ENCODE measurements at places on chromosomes 3 and 15. TPM values are rescaled to one million over a fixed set of nuclear protein-coding genes. Genes with fewer than 3 reads are reported as not detected.

- no peaks in the 10 kb centered on the region for H3K4me1 ChIP-seq
- DNase-seq: no peak
- H3K27me3 ChIP-seq: no peaks in the 10 kb centered on the region
- H3K36me3 ChIP-seq: no peaks in the 10 kb centered on the region
- H3K27ac ChIP-seq: no peak overlapping the region
These were observed 26.1 kb downstream of the C15orf39 start for GRCh38 chr15:75227663-75228280.

- no peaks in the 10 kb centered on the region for H3K36me3 ChIP-seq
- H3K4me1 ChIP-seq: no peaks in the 10 kb centered on the region
- H3K4me3 ChIP-seq: no peak overlapping the region
- no peak overlapping the region for H3K27ac ChIP-seq
- no peaks in the 10 kb centered on the region for H3K27me3 ChIP-seq
- DNase-seq: no peak
These were observed 279.0 kb downstream of the MFSD1 start for GRCh38 chr3:159080821-159081220.

DNA sequence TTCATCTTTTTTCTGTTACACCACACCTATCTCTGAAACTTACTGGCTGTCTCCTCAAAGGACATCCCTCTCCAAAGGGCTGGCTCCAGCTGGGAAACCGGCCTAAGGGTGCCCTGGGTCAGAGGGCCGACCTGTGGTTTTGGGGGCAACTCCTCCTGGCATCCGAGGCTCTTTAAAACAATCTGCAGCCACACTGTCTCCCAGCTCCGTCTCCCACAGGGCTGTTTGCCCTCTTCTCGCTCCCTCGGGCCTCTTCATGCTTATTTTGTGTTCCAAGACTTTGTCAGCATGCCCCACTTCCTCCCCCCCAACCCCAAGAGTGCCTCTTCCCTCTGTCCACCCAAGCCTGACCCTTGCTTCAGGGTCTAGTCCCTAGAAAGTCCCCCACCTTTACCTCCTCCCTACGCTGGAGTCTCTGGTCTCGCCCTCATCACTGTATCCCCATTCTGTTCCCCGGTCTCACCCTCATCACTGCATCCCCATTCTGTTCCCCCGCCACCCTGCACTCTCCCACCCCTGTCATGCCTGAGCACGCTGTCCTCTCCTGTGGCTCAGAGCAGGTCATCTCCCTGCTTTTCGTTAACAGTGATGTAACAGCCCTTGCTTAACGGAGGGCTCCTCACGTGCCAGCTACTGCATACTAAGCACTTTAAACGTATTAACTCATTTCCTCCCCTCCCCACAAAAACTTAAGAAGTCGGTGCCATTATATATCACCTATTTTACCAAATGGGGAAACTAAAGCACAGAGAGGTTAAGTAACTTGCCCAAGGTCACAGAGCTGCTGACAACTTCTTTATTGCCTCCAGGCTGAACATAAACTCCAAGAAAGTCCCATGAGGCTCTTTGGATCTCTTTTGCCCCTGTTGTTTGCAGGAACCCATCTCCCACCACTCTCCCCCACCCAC is 1.1 kb upstream of the CSK start:
- no peaks in the 10 kb centered on the region for H3K27me3 ChIP-seq
- H3K4me1 ChIP-seq: peaks cover 59% of the 10 kb centered on the region
- peaks cover 8% of the 10 kb centered on the region for H3K36me3 ChIP-seq

- no peaks in the 10 kb centered on the region for H3K27me3 ChIP-seq
- H3K36me3 ChIP-seq: no peaks in the 10 kb centered on the region
- H3K27ac ChIP-seq: no peak overlapping the region
- no peaks in the 10 kb centered on the region for H3K4me1 ChIP-seq
- no peak for DNase-seq
- no peak overlapping the region for H3K4me3 ChIP-seq
These were observed 151.4 kb upstream of the BCL6 start for GRCh38 chr3:187896646-187897045.

Gene FOXB1
- polyA plus RNA-seq: 13.5 TPM

Gene SPATA16
- not detected for polyA plus RNA-seq

Gene MORC1
- 0.08 TPM for polyA plus RNA-seq

DNA sequence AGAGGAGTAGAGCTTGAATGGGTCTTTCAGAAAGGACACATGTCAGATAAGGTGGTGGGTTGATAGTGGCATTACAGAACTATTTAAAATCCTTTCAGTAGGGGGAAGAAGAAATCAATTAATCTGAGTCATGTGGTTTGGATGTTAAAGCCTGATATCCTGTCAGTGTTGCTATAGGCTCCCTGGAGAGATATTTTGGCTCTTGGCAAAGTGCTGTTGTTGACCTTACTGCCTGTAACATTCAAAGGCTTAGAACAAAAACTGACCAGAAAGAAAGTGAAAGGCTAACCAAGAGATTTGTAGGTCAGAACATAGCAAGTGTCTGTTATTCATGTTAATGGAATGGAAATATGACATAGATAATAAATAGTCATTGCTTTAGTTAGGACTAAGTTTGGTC is 552.9 kb downstream of the DIPK2A start:
- H3K27me3 ChIP-seq: no peaks in the 10 kb centered on the region
- DNase-seq: no peak
- H3K27ac ChIP-seq: no peak overlapping the region

DNA sequence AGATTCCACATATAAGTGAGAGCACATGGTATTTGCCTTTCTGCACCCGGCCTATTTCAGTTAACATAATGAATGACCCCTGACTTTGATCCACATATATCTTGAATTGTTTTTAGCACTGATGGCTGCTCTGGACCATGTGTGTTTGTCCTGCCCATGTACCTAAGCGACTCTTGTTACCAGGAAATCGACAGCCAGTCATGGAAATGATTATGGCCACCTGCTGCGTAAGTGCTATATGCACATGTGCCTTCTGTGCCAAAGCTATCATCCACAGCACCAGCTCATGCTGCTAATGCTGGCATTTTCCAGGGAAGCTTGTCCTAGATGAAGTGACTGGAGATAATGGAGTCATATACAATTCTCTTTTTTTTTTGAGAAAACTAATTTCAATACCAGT is 103.7 kb downstream of the PEX5L start:
- H3K4me3 ChIP-seq: no peak overlapping the region
- DNase-seq: no peak
- H3K4me1 ChIP-seq: no peaks in the 10 kb centered on the region
- H3K27ac ChIP-seq: no peak overlapping the region
- no peaks in the 10 kb centered on the region for H3K27me3 ChIP-seq

Gene STIMATE
- polyA plus RNA-seq: 20.4 TPM

DNA sequence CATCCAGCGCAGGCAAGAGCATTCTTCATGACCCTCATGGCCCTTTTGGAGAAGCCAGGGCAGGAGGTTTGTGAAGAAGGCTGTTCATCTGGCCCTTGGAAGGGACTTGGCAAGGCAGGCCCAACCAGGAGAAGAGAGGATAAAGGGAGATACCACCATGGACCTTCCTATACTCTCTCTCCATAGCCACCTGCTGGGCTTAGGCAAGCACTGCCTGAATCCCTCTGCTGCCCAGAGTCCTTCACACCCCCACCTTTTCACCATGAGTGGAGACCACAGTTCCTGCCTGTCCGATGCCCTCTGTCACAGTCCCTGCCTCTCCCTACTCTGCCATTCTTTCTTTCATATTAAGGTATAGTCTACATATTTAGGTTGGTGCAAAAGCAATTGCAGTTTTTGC is 10.6 kb upstream of the SFMBT1 start:
- no peaks in the 10 kb centered on the region for H3K4me1 ChIP-seq
- H3K27me3 ChIP-seq: no peaks in the 10 kb centered on the region
- DNase-seq: no peak
- H3K36me3 ChIP-seq: no peaks in the 10 kb centered on the region
- no peak overlapping the region for H3K4me3 ChIP-seq

Gene SH2D7
- 0.92 TPM for polyA plus RNA-seq

DNA sequence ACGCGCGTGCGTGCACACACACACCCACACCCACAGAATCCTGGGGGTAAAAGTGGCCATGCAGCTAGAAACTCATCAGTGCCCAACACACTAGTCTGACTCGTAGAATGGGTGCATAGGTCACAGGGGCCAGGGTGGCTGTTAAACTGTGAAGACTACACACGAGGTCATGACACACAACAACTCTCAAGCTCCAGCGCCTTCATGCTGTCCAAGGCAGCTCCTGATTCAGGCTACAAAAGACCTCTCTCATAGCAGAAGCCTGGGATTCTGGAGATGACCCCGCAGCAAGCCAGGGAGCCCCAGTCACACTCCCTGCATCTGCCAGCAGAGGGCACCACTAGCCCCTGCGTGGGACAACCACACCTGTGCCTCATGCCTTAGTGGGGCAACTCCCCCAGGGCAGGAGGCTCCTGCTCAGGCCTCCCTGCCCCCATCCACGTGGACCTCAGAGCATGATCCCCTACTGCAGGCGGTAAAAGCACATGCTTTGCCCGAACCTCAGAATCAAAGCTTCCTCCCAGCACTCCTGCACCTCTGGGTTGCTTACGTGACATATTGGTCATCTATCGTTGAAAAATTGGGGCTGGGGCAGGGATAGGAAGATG is 93.1 kb downstream of the LRIG1 start:
- peaks cover 73% of the 10 kb centered on the region for H3K36me3 ChIP-seq
- no peak for DNase-seq

GRCh38 chr3:71680603-71681002 is 44.6 kb downstream of the EIF4E3 start:
- peaks cover 3% of the 10 kb centered on the region for H3K4me1 ChIP-seq
- no peaks in the 10 kb centered on the region for H3K27me3 ChIP-seq
- H3K4me3 ChIP-seq: no peak overlapping the region
- H3K36me3 ChIP-seq: no peaks in the 10 kb centered on the region
- DNase-seq: no peak

- H3K4me1 ChIP-seq: no peaks in the 10 kb centered on the region
- no peak overlapping the region for H3K27ac ChIP-seq
- no peak overlapping the region for H3K4me3 ChIP-seq
- peaks cover 28% of the 10 kb centered on the region for H3K36me3 ChIP-seq
These were observed 52.8 kb downstream of the USP50 start for GRCh38 chr15:50493625-50494024.

DNA sequence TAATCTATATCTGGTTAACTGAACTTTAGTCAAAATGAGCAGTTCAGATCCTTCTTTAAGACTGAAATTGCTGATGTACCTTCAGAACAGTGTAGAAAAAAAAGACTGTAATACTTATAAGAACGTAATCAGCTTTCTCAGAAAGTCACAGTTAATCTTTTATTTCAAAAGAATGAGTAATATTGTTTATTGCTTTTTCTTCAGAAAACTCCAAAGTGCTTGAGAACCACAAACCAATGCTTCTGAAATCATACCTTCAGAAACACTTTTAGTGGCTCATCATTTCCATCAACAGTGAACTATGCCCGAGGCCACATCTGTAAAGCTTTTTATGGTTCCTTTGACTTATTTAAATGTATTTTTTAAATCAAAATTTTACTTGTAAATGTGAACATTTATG is 33.3 kb upstream of the CLASP2 start:
- H3K27me3 ChIP-seq: no peaks in the 10 kb centered on the region
- H3K36me3 ChIP-seq: no peaks in the 10 kb centered on the region
- H3K27ac ChIP-seq: no peak overlapping the region
- no peak for DNase-seq

Gene USP8
- 35.7 TPM for polyA plus RNA-seq

DNA sequence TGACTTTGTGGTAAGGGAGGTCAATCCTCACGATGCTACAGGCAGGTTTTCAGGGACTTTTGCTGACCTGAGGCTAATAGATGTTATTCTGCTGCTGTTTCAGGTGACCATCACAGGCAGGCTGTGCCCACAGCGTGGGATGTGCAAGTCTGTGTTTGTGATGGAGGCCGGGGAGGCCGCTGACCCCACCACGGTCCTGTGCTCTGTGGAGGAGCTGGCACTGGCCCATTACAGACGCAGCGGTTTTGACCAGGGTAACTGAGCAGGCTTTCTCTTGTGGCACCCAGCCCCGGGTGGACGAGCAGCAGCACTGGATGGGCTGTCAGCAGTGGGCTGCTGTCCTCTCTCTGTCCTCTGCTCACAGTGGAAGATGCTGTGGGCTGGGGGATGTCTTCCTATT is 22.0 kb downstream of the FAN1 start:
- no peak overlapping the region for H3K4me3 ChIP-seq
- H3K27me3 ChIP-seq: no peaks in the 10 kb centered on the region
- DNase-seq: no peak
- H3K4me1 ChIP-seq: peaks cover 30% of the 10 kb centered on the region
- H3K36me3 ChIP-seq: peaks cover 68% of the 10 kb centered on the region

Gene RAB43
- 5.0 TPM for polyA plus RNA-seq

Gene LDHAL6B
- polyA plus RNA-seq: 0.32 TPM

Gene GOLGA6L7
- 4.7 TPM for polyA plus RNA-seq

DNA sequence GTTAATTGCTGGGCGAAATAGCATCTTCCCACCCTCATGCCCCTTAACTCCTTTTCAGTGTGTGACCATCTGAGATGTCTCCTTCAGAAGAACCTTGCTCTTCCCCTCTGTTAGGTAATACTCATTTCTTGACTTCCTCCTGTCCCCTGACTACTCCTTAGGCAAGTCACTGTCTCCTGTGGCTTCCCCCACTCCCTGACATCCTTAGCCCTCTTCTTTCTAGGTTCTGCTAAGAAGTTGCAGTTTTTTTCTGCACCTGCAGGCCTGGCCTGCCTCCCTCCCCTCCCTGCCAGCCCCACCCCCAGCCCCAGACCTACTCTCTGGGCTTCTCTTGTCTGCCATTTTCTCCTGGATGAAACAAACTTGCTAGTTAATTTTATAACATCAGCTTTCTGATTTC is 15.2 kb upstream of the EID1 start:
- H3K4me3 ChIP-seq: no peak overlapping the region
- DNase-seq: no peak
- H3K27ac ChIP-seq: no peak overlapping the region
- no peaks in the 10 kb centered on the region for H3K4me1 ChIP-seq

Gene ARHGAP31
- polyA plus RNA-seq: 17.5 TPM

Gene CCRL2
- 1.1 TPM for polyA plus RNA-seq

DNA sequence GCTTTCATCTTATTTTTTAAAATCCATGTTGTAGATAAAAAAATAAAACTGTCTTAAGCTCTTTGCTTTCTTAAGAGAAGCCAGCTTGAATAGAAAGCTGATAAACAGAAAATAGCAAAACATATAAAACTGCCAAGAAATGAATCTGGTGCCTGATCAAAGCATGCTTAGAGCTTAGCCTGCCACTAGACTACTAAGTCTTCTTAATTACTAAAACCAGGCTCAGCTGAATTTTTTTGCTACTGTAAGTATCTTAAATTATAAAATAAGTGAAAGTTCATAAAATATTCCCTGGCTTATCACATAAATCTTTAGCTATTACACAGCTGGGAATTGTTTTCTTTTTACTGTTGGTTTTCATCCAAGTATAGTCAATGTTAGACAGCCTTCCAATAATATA is 803.9 kb downstream of the DIPK2A start:
- no peak overlapping the region for H3K27ac ChIP-seq
- no peaks in the 10 kb centered on the region for H3K36me3 ChIP-seq
- DNase-seq: no peak
- no peak overlapping the region for H3K4me3 ChIP-seq
- H3K4me1 ChIP-seq: no peaks in the 10 kb centered on the region

- no peak overlapping the region for H3K4me3 ChIP-seq
- no peaks in the 10 kb centered on the region for H3K4me1 ChIP-seq
- no peaks in the 10 kb centered on the region for H3K27me3 ChIP-seq
- DNase-seq: no peak
- H3K36me3 ChIP-seq: no peaks in the 10 kb centered on the region
These were observed 45.9 kb upstream of the BLM start for GRCh38 chr15:90671216-90671615.

GRCh38 chr3:185024406-185024805 is 128.5 kb downstream of the C3orf70 start:
- H3K27me3 ChIP-seq: no peaks in the 10 kb centered on the region
- H3K27ac ChIP-seq: no peak overlapping the region
- no peak overlapping the region for H3K4me3 ChIP-seq
- H3K36me3 ChIP-seq: peaks cover 2% of the 10 kb centered on the region

Gene CAND2
- polyA plus RNA-seq: 21.2 TPM

Gene SACM1L
- polyA plus RNA-seq: 50.3 TPM
